ENCODE measurements at places on chromosomes 12 and 14.

GRCh38 chr14:104443391-104444158 lies 136.0 kb upstream of the C14orf180 start:
- DNase-seq = no peak

GRCh38 chr12:130087222-130087621 lies 75.0 kb upstream of the FZD10 start:
- DNase-seq = no peak

GRCh38 chr12:27331927-27332324 lies 710 bp upstream of the BMAL2 start:
- no peak for DNase-seq

GRCh38 chr14:91372671-91373495 lies 44.7 kb downstream of the CCDC88C start:
- DNase-seq = peak; percentile 94

DNA sequence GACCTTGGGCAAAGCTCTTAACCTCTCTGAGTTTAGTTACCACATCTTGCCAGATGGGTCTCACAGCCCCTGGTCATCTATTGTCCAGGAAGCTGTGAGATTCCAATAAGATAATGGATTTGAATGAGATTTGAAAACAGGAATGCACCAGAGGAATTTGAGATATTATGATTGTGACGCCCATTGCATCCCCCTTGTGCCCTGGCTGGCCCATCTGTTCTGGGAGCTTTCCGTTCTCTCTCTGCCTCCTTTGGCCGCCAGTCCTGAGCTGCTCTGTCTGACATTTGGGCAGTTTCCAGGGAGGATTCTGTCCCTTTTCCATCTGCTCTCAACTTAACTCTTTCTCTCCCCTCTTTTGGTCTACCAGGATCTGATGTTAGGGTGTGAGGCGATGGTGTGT lies 24.6 kb downstream of the SRRM4 start:
- peak; percentile 51 for DNase-seq

- DNase-seq = no peak
These were observed 31.3 kb downstream of the EEA1 start for GRCh38 chr12:92897844-92898243.

DNA sequence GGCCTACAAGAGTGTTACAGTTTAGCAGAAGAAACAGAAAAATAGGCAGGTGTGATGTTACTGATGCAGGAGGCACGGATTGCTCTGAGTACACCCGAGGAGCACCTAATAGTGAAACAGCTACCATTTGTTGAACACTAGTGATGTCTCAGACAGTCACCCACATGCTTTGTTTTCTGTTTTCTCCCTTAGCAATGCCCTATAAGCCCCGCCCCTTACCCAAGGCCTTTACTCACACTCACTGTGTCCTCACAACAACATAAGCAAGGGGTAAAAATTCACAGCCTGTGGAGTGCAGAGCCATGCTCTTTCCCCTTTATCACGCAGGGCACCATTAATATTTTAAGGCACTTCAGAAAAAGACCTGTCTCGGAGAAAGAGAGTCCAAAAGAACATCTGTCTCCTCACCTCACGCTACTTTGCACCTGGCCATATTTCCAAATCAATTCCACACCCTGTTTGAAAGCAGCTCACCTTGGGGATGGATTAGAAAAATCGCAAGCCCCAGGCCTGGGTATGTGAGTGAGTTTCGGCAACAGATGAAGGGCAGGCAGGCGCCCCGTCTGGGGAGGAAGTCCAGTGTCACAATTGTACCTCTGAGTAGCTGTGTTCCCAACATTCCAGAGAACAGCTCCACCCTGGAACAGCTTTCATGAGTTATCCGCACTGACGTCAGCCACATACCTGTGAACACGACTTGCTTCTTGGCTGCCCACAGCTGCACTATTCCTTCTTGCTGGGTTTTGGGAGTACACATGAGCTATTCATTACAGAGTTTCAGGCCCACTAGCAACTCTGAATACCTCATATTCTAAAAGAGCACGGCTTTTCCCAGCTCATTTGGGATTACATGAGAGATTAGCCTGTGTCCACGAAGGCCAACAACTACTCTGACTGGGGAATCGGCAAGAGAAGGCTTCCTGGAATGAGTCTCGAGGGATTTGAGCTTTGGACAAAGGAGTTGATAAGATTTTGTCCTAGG lies 26.0 kb downstream of the MAPK1IP1L start:
- no peak for DNase-seq

DNA sequence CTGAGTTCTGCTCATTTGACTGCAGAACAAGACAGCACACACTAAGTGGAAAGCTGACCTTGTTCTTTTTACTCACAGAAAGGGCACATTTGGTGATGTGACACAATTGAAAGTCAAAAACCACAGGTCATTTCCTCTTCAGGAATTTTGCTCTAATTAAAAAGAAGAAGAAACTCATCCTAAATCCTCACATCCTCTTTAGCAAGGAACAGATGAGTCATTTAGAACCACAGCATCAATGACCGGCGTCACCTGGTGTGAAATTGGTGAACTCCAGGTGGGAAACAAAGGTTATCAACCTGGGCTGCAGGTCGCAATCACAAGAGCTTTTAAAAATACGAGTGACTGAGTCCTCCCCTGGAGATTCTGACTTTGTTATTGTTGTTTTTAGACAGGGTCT lies 2.9 kb upstream of the RNU6-8 start:
- DNase-seq = no peak

DNA sequence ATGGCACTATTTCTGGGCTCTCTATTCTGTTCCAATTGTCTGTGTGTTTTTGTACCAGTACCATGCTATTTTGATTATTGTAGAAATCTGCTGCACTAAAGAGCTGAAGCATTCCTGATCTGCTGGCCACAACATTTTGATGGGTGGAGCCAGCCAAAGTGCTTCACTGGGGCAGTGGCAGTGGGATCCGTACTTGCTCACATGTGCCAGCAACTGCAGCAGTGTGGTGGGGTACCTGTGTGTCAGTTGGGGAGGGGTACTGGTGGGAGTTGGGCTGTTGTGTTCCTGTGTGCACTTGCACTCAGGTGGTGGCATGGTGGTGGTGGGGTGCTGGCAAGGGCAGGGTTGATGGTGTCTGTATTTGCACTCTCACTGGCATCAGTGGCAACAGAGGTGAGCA lies 204.6 kb upstream of the ALG10 start:
- DNase-seq = no peak

- DNase-seq = no peak
These were observed 175.7 kb upstream of the EGLN3 start for GRCh38 chr14:34126586-34126985.

- DNase-seq = no peak
These were observed 48.4 kb downstream of the DDX51 start for GRCh38 chr12:132095520-132096409.

DNA sequence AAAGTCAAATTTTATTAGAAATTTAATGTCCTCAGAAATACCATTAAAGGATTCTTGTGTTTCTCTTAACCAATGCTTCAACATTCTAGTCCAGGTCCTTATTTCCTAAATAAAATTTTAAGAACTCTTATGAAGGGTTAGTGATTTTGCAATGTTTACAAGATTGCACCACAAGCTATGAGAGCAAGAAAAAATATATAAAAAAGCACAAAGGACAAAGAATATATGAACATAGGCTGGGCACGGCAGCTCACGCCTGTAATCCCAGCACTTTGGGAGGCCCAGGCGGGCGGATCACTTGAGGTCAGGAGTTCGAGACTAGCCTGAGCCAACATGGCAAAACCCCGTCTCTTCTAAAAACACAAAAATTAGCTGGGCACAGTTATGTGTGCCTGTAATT lies 7.7 kb downstream of the RACGAP1 start:
- DNase-seq = no peak

- DNase-seq = no peak
These were observed 193.0 kb downstream of the EPS8 start for GRCh38 chr12:15596174-15596573.

- DNase-seq = no peak
These were observed 144.4 kb downstream of the AKAP6 start for GRCh38 chr14:32473464-32473855.

DNA sequence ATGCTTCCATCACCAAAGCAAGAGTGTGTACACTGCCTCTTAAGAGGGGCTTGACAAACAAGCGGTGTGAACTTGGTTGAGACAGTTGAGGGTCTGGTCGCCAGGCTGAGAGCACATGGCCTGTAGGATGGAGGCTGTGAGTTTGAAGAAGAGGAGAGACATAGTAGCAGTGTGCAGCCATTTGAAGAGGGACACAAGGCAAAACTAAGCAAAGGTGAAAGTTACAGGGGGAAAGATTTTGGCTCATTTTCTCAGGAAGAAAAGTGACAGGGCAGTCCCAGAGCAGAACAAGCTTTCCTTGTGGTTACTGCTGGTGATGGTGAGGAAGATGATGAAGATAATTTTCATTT lies 11.3 kb upstream of the C12orf76 start:
- no peak for DNase-seq

DNA sequence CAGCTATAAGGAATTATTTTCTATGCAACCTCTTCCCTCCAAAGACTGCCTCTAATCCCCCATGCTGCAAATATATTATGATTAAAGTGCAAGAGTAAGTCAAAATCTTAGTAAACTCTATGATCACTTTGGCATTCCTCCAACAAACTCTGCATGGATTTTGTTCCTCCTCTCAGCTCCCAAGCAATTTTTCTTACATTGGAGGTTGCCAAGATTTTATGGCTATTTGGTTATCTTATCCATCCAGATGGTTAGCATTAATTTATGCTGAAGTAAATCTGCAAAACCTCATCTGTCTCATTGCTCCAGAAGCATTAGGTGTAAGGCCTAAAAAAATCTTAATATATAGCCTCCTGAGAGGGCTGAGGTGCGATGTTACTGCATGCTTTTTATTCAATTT lies 228.1 kb downstream of the CHST11 start:
- no peak for DNase-seq

- no peak for DNase-seq
These were observed 538.8 kb upstream of the STXBP6 start for GRCh38 chr14:25588751-25589150.

DNA sequence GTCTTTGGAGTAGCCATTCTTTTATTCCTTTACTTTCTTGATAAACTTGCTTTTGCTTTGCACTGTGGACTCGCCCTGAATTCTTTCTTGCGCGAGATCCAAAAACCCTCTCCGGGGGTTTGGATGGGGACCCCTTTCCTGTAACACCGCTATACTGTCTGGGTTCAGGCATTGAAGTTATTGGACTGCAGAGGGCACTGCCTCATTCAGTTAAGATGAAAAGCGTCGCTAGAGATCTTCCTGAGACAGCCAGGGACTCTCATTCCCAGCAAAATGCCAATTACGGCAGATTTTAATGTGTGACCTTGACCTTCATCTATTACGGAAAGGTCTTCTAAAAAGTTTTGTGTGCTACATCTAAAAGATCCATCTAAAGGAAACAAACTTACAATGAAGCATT lies 17.3 kb upstream of the RIMKLB start:
- no peak for DNase-seq

GRCh38 chr12:43585676-43586075 lies 33.7 kb upstream of the ADAMTS20 start:
- no peak for DNase-seq

DNA sequence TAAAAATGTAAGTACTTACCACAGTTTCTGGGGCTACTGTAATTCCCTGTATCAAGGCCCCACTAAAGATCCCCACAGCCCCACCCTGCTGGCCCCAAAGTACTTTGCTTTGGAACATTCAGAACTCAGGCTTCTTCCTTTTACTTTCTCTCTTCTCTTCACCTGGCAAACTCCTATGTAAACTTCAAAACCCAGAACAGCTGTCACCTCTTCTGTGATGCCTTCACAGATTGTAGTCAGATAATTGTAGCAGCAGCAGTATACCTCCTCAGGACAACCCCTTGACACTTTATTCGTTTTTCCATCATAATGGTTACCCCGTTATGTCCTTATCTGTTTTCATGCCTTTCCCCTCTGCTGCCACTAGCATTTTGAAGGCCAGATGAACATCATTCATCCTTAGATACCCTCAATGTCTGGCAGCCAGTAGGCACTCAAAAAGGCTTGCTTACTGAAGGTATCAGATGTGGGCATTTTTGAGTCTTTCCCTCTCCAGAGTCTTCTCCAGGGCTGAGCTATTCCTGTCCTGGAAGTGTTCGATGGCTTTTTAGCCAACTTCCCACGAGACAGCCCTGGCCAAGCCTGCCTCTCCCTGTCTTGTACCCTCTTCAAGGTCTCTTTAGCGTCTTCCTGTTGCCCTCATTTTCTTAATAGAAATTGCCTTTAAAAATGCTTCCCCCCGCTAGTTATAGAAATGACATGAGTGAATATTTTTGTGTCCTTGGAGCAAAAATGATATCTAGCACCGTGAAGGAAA lies 7.4 kb downstream of the PLBD2 start:
- no peak for DNase-seq

GRCh38 chr12:14400599-14400998 lies 35.1 kb downstream of the ATF7IP start:
- no peak for DNase-seq

Measured in cerebellar nuclear complex (tissue), 1 donor.